T-helper 22 cell (primary cell): ENCODE measurements at places on chromosomes 1 and 21.

DNA sequence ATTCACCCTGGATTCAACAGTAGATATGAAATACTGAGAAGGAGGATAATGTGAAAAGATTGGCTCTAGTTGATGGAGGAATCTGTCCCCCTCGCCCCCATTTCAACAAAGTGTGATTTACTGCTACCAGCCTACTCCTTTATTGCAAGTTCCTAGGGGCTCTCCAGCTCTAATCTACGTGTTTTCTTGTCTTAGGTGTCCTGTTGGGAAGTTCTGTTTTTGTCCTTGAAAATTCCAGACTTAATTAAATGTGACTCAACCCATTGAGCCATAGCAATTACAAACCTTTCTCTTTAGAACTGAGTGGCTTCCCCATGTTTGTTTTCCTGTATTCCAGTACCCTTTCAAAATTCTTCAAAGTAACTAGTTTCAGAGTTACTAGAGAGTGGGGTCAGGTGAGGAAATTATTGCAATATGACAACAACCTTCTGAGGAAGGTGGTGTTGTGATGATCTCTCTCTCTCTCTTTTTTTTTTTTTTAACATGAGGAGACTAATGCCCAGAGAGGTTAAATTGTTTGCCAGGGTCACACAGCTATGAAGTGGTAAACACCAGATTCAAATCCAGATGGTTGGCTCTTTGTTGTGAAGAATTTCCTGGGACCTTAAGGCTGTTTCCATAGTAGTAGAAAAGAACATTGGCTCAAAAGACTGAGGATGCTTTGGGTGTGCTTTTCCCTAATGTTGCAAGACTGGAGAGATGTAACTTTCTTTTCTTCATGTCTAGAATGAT lies 3.5 kb downstream of the RGL1 start:
- DNase-seq, result no peak

- DNase-seq, result peak; percentile 1
Measured at GRCh38 chr1:46581681-46582455, 22.2 kb downstream of the MKNK1 start.

- DNase-seq, result no peak
Measured at GRCh38 chr1:234597894-234598293, 12.1 kb downstream of the IRF2BP2 start.

GRCh38 chr21:20308586-20309315 lies 689.5 kb upstream of the NCAM2 start:
- DNase-seq, result no peak

GRCh38 chr1:203100516-203100869 lies 14.7 kb upstream of the MYOG start:
- DNase-seq, result no peak

GRCh38 chr1:172324086-172324485 lies 96.4 kb upstream of the C1orf105 start:
- no peak for DNase-seq

GRCh38 chr1:1876335-1876930 lies 14.5 kb downstream of the GNB1 start:
- no peak for DNase-seq

GRCh38 chr1:208078752-208079151 lies 165.4 kb downstream of the PLXNA2 start:
- no peak for DNase-seq

- no peak for DNase-seq
Measured at GRCh38 chr1:7405844-7406500, 365.1 kb upstream of the VAMP3 start.

- no peak for DNase-seq
Measured at GRCh38 chr1:19130468-19130867, 79.6 kb downstream of the UBR4 start.

DNA sequence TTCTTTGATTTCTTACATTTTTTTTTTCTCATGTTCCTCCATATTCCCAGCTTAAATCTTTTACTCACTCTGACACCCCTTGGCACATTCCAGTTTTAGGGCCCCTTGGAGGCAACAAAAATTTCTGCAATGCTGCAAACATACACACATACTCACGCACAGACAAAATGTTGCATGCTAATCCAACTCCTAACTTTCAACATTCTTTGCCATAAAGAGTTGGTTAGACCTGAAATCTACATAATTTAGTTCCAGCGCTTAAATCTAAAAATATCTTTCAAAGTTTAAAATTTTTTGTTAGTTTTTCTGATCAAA lies 103.9 kb downstream of the PTPN14 start:
- DNase-seq, result no peak

DNA sequence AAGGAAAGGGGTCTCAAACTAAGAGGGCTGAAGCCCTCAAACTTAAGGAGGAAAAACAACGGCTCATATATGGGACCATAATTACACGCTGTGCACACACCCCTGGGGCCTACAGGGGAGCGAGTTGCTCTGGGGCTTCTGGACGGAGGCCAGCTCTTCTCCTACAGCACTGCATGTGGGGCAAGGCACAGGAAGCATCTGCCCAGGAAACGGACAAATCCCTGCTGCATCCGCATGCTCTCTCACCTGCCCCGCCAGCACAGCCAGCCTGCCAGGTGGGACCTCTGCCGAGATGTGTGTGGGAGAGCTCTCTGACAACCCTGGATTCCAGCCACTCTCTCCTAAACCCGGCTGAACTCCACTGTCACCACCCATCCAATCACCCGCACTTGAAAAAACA lies 54.1 kb downstream of the MRPL37 start:
- DNase-seq, result no peak

DNA sequence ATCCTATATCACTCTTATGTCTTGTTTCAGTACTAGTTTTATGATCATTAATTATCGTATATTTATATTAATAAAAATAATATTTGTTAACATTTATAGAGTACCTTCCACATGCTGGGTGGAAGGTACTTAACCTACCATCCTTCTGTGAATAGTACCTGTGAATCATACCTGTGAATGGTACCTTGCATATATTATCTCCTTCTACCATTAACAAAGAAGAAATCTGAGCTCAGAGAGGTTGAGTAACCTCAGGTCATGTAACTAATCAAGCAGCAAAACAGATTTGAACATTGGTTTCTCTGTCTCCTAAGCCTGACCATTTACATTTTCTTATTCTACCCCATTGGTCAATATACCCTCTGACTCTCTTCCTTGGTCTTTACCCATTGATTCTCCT lies 174.4 kb upstream of the UBE2U start:
- no peak for DNase-seq

DNA sequence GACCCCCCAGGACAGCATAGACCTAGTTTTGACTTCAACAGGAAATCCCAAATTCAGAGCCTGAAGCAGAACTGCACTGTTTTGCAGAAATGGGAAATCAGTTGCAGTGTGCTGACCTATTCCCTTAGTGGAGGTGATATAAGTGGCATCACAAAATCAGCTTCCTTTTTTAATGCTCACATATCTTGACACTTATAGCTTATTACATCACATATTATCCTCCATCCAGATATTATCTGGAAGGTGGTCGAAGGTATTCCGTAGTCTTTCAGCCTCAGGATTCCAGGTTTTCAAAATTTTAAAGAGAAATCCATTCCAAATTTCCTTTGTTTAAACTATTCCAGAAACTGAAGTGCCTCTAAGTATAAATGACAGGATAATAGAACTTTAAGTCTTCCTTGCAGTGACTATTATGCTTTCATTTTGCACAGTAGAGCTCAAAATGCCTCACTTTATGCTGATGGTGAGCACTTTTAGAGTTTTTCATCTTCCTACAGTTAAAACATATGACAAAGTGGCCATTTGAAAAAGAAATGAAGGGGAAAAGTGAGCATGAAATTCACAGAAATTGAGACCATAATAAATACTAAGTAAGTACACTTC lies 106.4 kb upstream of the DPYD start:
- DNase-seq, result no peak

GRCh38 chr1:81505831-81506230 lies 294.9 kb upstream of the ADGRL2 start:
- DNase-seq, result no peak

- DNase-seq, result no peak
Measured at GRCh38 chr1:54118704-54119103, 34.1 kb downstream of the CDCP2 start.

DNA sequence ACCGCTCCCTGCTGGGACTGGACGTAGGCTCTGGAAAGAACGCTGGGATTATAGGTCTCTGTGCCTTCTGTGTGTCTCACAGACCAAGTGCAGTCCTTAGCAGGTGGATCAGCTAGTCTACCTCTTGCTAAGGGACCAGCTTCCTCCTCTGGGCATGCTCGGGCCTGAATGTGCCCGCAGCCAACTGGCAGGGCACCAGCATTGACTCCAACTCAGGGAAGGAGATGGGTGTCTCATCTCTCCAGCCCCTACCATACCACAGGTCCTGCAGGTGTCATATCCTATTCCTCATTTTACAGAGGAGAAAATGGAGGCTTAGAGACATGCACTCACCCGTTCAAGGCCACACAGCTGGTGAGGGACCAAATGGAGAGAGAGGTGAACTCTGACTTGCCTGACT lies 340.2 kb downstream of the PTPRU start:
- no peak for DNase-seq

GRCh38 chr1:153566414-153567371 lies 1.0 kb upstream of the S100A2 start:
- peak; percentile 79 for DNase-seq

DNA sequence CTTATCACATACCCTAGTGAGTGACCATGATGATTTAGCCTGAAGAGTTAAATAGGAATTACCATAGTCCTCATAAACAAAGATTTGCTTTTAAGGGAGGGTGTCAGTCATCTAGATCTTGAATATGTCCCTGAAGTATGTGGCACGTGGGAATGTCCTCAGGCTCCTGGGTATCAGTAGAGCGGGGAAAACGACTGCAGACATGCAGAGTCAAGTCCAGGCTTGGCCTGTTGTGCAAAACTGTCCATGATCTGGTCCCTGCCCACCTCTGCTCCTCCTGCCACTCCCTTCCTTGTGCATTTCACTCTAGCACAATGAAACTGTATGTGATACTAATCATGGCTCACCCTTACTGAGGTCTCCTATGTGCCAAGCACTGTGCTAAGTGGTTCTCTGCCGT lies 12.9 kb downstream of the MOV10 start:
- no peak for DNase-seq

DNA sequence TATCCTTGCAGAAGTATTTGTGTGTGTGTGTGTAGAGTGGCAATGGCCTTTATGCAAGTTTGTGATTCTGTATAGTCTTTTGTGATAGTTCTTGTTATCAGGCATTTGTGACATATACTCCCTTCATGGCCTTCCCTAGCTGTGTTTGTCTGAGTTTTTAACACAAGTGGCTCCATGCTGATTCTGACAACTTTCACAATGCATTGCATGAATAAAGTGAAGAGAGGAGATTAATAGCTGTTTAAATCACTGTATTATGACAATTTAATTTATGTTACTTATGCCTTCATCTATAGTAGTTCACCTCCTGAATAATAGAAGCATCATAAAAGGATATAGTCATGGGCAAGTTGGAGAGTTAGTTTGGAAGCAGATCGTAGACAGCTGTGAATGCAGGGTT lies 17.2 kb upstream of the MCOLN3 start:
- DNase-seq, result no peak

DNA sequence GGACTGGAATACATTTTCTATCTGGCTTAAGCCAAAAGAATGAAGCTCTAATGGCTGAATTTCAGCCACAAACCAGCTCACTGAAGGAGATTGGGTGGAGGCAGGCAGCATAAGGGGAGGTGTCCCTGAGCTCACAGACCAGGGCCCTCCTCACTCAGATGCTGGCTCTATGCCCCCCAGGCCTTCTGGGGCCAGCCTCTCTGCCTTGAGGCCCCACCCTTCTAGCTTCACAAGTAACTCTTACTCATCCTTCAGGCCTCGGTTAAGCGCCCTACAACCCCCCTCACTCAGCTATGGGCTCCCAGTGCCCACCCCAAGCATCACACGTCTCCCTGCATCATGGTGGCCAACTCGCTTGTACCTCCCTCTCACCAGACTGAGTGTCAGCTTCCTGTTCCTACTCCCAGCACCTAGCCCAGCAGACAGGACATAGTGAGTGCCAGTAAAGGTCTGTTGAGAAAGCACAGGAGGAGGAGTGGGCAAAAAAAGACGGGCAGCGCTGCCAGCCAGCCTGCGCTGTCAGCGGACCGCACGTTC lies 40.8 kb upstream of the GPR157 start:
- DNase-seq, result no peak

- DNase-seq, result no peak
Measured at GRCh38 chr1:9577423-9577822, 11.3 kb upstream of the TMEM201 start.

GRCh38 chr1:200252531-200252930 lies 157.3 kb downstream of the ZNF281 start:
- DNase-seq, result no peak

DNA sequence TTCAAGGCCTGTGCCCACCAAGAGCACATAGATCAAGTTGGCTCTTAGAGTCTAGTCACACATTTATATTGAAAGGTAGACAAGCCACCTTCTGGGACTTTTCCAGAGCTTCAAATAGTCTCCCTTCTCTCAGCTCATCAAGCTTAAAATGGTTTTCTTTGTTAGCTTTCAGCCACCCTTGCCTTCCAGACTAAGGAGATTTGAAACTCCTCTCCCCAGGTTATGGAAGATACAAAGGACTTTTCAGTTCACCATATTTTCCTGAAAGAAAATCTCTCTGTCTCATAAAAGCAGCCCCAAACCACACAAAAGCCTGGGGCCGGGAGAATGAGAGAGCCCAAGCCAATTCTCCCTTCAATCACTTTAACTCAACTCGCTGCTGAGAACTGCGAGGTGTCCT lies 134.1 kb downstream of the ZC3H11B start:
- no peak for DNase-seq

DNA sequence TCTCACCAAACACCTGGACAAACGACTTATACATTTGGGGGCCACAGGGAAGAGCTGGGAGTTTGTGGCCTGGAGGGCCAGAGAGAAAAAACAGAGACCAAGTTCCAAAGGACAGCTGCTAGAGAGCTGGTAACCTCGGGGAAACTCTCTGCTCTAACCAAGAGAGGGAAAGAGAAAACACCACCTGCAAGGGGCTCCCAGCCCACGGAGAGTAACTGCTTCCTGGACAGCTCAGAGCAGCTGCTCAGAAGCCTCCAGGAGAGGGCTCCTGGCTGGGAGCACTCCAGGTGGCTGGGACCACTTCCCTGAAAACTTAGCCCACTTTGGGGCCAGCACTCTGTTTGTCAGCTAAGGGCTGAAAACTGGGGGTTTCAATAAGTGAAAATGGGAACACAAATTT lies 154.8 kb upstream of the GRIK3 start:
- DNase-seq, result no peak

- no peak for DNase-seq
Measured at GRCh38 chr1:225428881-225429455, 1.1 kb upstream of the LBR start.

GRCh38 chr21:41283211-41283818 lies 33.3 kb upstream of the FAM3B start:
- DNase-seq, result peak; percentile 10

GRCh38 chr1:98327220-98327861 lies 334.2 kb upstream of the SNX7 start:
- no peak for DNase-seq
